Thyroid gland (tissue), 4 donors: ENCODE measurements at places on chromosomes 4 and X.

DNA sequence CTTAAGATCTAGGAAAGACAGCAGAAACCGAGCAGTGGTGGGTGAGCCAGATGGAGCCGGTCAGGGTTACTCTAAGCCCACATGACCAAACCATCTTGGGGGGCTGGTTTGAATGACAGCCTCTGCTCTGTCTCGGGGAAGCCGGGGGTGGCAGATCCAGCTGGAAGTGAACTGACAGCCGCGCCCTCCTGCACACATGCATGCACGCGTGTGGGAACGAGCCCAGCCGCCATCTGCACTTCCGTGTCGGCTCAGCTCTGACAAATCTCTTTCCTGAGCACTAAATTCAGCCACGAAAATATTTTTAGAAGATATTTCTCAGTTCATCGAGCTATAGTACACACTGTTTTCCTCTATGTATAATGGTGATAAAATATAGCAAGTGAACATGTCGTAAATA, 115.5 kb downstream of the DCTD start:
- no peak for DNase-seq

GRCh38 chrX:134935276-134935675, 55.5 kb upstream of the SMIM10 start:
- DNase-seq, result no peak

- no peak for DNase-seq
Measured at GRCh38 chr4:137015426-137016409, 516.6 kb downstream of the PCDH18 start.

GRCh38 chr4:96093563-96093962, 253.7 kb downstream of the PDHA2 start:
- DNase-seq, result no peak

GRCh38 chr4:155639704-155640523, 26.7 kb upstream of the GUCY1A1 start:
- DNase-seq, result no peak

- no peak for DNase-seq
Measured at GRCh38 chr4:56314207-56314915, 72.9 kb downstream of the AASDH start.

DNA sequence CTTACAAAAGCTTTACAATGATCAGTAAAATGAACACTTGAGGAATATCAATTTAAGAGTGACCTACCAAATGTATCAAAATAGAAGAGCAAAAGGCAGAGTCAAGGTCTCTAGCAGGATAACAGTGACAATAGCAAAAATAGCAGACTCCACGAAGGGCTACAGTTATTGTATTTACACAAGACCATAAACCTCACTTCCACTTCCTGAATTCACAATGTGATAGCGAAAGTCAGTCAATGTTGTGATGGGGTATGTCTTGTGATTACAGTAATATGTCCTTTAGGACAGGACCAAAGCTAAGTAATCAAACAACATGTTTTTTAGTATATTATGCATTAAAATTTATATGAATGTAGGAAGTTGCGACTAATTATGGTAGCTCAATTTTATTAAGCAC, 139.6 kb downstream of the IQCM start:
- DNase-seq, result no peak

GRCh38 chr4:74331252-74331651, 23.0 kb downstream of the EPGN start:
- no peak for DNase-seq

GRCh38 chr4:87041141-87041540, 106.3 kb downstream of the AFF1 start:
- no peak for DNase-seq

GRCh38 chr4:98687876-98688275, 29.5 kb upstream of the TSPAN5 start:
- DNase-seq, result no peak

DNA sequence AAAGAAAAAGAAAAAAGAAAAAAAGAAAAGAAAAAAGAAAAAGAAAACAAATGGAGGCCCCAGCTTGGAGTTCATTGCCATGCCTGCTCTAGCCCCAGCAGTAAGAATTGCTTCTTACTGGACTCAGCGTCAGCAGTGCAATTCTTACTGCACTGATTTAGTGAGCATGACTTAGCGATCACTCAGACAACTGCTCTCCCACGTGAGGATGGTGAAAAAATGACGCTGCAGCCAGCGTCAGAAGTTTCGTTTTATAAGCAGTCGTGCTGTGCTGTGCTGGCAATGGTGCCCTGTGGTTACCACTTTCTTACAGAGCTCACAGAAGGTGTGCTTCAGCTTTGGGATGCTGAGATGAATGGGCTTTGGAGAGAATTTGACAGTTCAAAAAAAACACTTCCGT, 68.3 kb upstream of the DDX3X start:
- DNase-seq, result no peak

- DNase-seq, result no peak
Measured at GRCh38 chr4:124486423-124486822, 226.1 kb downstream of the ANKRD50 start.

DNA sequence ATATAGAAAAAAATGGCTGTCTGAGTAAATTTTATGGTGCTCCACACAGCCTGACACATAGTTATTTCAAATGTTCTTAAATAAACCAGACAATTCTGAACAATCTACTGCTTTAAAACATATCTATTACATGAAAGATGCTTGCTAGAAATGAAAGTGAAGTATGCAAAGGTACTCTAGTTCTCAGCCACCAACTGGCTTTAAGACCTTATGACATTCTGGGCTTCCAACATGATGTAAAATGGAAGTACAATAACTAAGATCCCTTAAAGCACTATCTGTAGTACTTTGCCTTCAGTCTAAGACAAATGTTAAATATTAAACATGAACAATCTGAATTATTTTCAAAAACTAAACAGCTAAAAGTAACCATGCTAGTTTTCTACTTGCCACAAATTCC, 17.3 kb downstream of the HUWE1 start:
- no peak for DNase-seq

DNA sequence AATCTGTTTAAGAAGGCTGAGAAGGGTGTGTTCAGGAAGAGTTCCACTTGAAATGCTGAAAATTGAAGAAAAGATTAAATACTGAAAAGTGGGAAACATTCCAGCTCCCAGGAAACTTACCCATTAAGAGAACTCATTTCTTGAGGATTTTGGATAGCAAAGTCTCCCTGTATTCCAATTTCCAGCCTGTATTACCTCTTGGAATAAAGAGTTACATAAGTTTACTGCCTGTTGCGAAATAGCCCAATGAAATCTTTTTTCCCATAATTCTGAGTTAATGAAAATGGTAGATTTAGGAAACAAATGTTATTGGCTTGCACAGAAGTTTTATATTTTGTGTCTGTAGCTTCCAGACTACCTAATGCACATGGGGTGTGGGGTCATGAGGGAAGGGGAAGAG, 12.0 kb downstream of the NHSL2 start:
- no peak for DNase-seq

DNA sequence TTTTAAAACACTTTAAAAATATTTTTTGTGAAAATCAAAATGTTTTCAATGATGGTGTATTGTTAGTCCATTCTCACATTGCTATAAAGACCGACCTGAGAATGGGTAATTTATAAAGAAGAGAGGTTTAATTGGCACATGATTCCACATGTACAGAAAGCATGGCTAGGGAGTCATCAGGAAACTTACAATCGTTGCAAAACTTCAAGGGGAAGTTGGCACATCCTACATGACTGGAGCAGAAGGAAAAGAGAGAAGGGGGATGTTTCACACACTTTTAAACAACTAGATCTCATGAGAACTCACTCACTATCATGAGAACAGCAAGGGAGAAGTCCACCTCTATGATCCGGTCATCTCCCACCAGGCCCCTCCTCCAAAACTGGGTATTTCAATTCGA, 110.7 kb downstream of the TMEM47 start:
- DNase-seq, result no peak

- DNase-seq, result no peak
Measured at GRCh38 chr4:25842229-25842845, 20.5 kb downstream of the SEL1L3 start.

- no peak for DNase-seq
Measured at GRCh38 chr4:76984127-76984526, 34.6 kb downstream of the SEPTIN11 start.
